Memory B cell (primary cell): ENCODE measurements at places on chromosomes 12 and 14.

DNA sequence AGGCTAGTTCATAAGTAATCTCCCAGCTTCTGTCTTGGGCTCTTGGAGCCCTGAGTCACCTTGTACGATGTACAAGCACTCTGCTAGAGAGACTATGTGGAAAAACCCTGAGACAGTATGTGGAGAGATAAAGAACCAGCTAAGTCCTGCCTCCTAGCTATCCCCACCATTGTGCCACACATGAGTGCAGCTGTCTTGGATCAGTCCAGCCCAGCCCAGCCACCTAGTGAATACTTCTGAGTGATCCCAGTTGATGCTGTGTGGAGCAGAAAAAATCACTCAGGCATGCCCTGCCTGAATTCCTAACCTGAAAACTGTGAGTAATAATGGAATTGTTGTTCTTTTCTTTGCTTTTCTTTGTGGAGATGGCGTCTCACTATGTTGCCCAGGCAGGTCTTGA is 5.1 kb upstream of the SERPINA6 start:
- no peak for DNase-seq

DNA sequence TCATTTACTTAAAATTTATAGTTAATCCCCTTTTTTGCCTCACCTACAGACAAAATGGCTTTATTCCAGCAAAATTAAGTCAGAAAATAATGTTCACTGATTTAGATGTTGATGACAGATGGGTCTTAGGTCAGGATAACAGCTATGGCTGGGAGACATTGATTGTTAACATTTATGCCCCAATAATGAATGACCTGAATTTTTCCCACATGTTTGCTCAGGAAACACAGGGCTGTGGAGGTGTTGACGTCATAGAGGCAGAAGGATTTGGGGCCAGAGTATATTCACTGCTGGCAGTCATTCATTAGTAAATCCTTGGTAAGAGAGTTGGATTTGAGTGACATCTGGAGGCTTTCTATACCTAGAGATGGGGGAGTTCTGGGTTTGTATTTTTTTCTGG is 121.3 kb downstream of the PDE3A start:
- no peak for DNase-seq

DNA sequence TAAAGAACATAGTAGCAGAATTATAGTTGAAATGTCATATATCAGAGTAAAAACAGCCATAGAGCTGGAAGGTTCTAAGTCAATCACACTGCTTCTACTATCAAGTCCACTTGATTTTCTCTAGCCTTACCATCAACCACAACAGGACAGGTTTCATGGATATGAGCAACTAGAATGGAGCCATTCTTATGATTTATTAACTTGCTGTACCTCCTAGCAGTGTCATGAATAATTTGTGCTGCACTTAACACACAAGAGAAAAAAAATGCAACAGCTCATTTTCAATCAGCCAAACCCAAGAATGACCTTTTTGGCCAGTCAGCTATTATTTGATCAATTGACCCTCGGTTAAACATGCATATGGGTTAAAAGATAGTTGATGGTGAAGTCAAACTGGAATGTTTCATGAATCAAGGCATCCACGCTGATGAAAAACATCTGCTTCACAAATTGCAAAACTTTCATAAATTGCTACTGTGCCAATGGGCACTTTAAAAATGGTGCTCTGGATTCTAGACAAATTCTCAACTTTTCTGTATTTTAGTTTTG is 55.4 kb upstream of the CCDC198 start:
- DNase-seq, result no peak

DNA sequence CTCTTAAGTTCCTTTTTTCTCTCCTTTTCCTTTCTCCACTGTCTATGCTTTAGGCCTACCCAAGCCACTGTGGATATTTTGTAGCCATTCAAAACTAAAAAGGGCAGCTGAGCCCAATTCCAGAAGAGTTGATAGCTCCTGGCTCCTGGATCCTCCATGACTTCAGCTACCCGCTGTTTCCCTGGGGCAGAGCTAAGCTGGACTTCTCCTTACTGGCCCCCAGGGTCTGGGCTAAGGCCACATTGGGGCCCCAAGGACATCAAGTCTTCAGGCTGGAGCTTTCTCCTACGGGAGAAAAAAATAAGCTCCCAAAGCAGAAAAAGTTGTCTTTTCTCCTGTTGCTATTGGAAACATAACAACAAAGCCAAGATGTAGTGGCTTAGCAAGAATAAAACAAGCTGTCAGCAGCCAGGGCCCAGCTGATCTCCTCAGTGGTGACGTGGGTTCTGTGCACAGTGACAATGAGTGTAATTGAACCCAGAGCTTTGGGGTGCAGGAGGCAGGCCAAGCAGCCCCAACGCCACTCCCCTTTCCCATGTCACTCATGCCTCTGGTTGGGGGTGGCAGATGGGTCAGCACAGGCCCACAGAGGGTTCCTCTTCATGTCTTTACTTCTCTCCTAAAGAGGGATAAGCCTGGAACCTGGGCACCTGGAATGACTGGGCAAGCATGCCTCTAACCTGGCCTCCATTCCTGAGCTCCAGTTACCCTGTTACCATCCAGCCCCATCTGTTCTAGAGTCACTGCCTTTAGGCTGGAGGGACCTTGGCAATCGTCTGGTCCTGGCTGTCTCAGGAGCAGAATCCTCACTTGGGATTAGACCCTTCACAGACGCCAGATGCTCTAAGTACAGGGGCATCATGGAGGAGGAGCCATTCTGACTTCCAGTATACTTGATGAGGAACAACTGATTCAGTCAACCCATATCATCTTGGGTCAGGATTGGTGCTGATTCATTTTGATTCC is 171.2 kb downstream of the ZFP36L1 start:
- no peak for DNase-seq

- DNase-seq, result no peak
Observed at GRCh38 chr12:1581973-1582708, 12.2 kb downstream of the FBXL14 start.
